ENCODE measurements at places on chromosomes 12 and 14.

DNA sequence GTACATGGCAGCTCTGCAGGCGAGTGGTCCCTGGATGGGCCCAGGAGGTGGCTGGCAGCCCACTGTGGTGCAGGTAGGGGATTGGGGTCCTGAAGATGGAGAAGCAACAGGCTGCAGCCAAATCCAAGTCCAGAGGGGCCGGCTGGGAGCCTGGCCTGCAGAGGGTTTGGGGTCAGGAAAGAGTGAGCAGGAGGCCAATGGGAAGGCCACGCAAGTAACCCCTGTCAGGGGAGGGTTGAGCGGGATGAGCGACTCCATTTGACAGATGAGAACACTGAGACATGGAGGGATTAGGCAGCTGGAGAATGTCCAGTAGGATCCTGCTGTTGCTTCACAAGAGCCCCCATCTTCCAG, 136.0 kb downstream of the BCL11B start:
- DNase-seq = no peak

- DNase-seq = no peak
Measured at GRCh38 chr14:69263771-69264170, 3.8 kb downstream of the GALNT16 start.

- no peak for DNase-seq
Measured at GRCh38 chr14:91281346-91281745, 36.8 kb upstream of the GPR68 start.

DNA sequence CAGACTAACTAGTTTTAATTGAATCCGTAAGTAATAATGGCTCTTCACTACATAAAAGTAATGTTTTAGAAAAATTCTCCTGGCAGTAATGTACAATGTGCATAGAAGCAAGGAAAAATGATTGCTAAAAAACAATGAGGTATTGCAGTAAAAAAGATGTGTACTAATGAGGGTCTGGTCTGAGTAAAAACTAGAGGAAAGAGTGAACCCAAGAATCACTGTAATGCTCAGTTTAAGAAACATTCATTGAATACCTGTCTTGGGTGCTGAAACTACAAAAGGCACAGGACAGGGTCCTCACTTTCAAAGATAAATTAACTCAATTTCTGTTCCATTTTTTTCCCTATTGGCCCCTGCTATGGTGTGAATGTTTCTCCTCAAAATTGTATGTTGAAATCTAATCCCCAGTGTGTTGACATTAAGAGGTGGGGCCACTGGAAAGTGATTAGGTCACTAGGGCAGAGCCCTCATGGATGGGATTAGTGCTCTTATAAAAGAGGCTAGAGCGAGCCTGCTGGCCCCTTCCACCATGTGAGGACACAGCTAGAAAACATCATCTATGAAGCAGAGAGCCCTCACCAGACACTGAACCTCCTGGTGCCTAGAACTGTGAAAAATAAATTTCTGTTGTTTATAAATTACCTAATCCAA, 51.6 kb downstream of the RPS6KA5 start:
- DNase-seq = no peak

- DNase-seq = no peak
Measured at GRCh38 chr12:32360956-32361355, 38.4 kb upstream of the FGD4 start.

DNA sequence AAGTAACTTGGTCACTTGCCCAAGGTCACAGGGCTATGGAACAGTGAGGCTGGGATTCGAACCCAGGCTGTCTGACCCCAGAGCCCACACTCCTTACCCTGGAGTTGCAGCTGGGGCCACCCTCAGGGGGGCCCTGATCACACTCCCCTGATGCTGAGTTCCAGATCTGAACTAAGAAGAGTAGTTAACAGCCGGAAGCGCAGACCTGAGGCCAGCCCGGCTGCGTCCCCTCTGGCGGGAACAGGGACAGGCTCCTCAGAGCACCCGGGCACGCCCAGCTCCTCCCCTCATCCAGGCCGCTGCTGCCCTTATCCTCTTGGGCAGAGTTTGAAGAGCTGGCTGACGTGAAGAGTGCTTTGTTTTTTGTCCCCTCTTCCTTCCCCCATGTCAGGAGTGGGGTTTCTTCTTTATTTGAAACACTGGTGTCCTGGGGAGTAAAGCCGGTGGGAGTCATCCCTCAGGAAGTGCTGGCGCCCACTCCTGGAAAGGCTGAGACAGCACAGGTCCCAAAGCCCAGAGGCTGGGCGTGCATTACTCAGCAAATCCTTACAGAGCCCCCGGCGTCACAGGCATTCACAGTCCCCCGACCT, 8.7 kb downstream of the PHB2 start:
- DNase-seq = peak; percentile 56

GRCh38 chr12:53067074-53067992, 11.9 kb downstream of the SPRYD3 start:
- DNase-seq = no peak

DNA sequence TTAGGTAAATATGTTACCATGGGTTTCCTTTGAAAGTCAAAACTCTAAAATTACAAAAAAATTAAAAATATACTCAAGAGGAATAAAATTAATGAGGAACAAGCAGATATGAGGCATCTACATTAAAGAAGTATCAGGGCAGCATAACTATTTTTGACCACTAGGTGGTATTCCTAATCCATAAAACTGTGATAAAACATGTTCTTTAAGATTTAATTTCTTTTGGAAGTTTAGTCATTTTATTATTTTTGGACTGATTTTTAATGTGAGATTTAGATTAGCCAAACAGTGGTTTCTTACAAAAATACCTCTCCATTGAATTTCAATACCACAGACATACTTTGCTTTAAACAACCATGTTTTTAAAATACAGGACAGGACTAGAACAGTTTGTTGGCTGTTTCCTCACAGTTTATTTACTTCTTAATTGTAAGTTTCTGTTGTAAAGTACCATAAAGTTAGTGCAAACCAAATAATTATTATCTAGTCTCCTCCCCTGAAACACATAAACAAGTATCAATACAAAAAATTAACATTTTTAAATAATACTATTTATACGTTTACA, 49.8 kb downstream of the NTS start:
- no peak for DNase-seq

DNA sequence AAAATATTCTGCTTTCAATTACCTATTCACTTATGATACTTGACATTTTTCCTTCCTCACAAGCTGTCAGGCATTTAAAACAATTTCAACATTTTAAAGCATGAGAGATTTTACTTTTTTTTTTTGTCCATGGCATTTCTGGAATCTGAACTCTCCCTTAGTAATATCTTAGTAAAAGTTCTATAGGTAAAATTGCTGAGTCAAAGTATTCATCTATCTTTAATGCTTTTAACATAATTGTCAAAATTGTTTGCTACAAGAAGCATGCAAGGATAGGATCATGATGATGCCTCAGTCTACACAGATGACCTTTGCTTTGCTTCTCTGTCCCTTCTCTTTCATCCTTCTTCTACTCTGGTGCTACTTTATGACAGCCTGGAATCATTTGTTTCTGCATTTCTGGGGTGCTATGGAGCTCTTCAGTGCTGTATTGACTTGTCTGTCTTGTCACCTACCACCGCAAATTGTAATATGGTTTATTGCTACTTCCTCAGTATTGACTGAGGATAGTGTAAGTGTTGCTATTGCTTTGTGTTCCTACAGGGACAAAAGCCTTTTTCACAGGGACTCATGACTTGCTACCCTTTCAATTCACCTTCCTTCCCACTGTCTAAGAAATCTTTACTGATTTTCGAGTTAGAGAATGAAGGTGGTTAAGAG, 589.8 kb upstream of the ATP2B1 start:
- no peak for DNase-seq
